Bronchial epithelial cell (primary cell): ENCODE measurements at places on chromosomes 5 and 9. TPM values are rescaled to one million over a fixed set of nuclear protein-coding genes. Genes with fewer than 3 reads are reported as not detected.
A peak's percentile ranks its signal among the peaks of the same experiment; 100 is the strongest.

DNA sequence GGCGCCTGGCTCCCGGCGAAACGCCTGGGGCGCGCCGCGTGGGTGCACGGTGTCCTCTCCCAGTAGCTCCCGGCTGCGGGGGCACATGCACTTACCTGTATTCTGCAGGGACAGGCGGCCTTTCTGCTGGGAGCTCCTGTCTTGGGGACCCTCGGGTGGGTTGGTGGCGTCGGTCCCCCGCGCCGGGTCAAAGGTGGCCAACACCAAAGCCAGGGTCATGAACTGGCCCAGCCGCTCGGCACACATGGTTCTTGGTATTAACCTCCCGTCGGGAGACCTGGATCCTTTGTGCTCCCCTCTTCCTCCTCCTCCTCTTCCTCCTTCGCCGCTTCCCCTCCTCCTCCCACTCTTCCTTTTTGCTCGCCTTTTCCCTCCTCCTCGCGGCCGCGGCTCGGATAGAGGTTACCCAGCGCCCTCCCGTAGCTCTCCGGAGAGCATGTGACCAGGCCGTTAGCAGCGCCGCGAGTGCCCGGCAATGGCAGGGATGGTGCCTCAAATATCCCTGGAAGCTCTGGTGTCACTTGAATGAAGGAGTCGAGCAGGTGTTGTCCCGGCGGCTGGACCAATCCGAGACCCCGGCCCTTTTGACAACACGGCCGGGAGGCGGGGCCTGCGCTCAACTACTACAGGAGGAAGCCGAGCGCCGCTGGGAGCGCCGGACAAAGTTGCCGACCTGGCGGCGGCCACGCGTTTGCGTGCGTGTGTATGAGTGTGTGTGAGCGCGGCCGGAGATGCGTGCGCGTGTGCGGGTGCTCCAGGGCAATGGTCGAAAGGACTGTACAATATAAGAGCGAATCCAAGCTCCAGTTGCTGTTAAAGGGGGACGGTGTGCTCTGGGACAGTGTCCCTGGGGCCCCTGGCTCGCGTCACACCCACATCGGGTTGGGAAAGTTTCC, at the start of gene STC2:
Gene STC2 (minus strand): TSS at position 467 of the 896 bp plus-strand sequence. CDS start 221 bp downstream, at position 246.
- DNase-seq = peak; percentile 61

Gene CARD9
- 0.51 and 0.53 TPM in 2 replicates for total RNA-seq

- DNase-seq = no peak
Measured at GRCh38 chr5:143168171-143168741, 235.2 kb downstream of the NR3C1 start.

- DNase-seq = peak; percentile 41
Measured at GRCh38 chr9:130117816-130118632, 54.2 kb upstream of the NCS1 start.

- no peak for DNase-seq
Measured at GRCh38 chr9:127837346-127837745, 17.1 kb downstream of the ENG start.

DNA sequence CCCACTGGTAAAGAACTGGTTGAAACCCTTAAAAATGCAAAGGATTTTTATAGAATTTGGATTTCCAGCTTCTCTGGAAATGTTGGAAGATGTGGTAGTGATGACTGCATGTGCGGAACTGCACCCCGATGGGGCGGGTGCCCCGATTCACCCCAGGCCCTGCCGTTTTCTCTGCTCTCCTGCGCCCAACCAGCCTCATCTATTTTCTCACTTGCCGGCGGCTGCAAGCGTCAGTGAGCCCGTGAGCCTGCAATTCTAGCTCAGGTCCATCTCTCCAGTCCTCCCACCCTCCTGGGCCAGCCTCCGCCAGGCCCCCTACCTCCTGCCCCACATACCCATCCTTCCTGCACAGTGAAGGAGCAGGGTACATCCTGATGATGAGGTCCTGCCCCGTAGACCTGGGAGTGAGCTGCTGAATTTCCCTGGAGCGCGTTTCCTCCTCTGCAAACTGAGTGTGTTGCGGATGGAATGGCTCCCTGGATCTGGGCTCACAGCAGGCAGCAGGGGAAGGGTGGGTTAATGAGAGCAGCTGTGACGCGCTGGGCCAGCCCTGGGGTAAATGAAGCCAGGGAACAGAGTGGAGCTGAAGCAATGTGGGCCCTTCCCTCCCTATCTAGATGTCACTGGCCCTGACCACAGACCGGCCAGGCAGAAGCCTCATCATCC, 45.9 kb upstream of the PHYKPL start:
- DNase-seq = no peak

Gene NIPBL
- 20.0 and 26.5 TPM in 2 replicates for total RNA-seq

- no peak for DNase-seq
Measured at GRCh38 chr9:135920973-135921585, 13.7 kb upstream of the CAMSAP1 start.

Gene KIAA1958
- 1.8 TPM in 2 replicates for total RNA-seq

DNA sequence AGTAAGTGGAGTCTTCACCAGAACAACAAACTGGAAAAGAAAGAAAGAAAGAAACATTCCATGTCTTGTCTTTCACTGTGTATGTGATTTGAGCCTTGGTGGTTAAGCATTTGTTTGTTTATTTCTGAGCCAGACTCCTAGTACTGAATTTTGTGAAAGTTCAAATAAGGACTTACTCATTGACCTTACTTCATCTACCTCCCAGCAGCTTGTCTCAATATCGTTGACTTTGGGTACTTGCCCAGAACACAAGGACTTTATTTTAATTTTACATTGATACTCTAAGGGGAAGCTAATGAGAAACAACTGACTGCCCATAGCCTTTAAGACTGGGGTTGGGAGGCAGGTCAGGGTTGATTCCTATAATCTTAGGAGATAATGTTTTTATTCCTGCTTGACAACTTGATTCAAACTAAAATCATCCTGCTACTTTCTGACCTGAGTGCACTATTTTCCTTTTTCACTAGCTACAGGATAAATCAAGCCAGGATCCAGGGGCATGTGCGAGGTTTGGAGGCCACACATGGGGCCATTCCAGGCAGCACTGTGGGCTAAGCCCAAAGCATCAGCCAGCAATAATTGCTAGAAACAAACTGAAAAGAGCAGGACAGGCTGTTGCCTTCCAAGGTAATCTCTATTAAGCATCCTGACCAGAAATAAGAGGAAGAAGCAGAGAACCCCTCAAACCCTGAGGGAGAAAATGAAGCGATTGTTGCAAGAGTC, 138.9 kb upstream of the RUSC2 start:
- DNase-seq = no peak

GRCh38 chr5:168967882-168968620, 332.9 kb downstream of the SLIT3 start:
- DNase-seq = no peak

Gene SOX30
- under 0.01 TPM in 1 of 2 replicates, not detected in the other for total RNA-seq

GRCh38 chr9:124014956-124015660, 3.5 kb downstream of the LHX2 start:
- DNase-seq = no peak

Gene TMOD1
- not detected in 2 replicates for total RNA-seq

DNA sequence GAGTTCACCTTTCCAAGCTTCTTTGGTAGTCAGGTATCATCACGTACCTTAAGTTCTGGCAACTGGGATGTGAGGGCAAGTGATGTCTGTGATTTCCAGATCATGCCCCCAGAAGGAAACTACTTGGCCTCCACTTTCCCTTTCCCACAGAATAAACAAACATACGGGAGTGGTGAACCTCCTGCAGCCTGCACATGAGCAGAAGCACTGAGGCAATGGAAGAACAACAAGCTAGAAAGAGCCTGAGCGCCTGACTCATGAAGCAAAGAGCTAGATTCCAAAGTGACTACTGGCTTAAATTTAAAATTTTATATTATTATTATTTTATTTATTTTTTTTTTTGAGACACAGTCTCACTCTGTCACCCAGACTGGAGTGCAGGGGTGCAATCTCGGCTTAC, 35.0 kb downstream of the ARL15 start:
- DNase-seq = no peak

DNA sequence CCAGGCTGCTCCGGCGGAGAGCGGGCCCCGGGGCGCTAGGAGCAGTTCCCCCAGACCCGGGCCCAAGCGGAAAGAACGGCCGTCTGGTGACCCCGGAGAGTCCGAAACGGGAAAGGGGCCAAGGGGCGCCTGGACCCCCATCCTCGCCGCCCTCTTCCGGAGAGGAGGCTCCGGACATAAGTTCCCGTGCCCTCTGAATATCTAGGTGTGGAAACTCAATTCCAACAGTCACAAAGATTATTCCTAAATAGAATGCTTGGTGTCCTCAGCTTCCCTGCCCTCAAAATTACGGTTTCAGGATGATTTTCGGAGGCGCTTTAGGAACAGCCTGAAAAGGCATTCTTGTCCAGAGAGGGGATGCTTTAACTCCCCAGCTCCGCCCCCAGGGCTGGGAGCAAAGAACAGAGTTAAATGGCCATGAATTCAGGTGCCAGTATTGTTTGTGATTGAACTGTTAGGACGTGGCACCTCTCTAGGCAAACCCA, 681 bp upstream of the LHFPL2 start:
- DNase-seq = no peak

GRCh38 chr9:105151686-105151995, 92.8 kb upstream of the SLC44A1 start:
- no peak for DNase-seq

Gene PCDHA9
- total RNA-seq = under 0.01 TPM in 2 replicates

Gene SLC28A3
- total RNA-seq = 0.53 and 15.0 TPM in 2 replicates

- DNase-seq = peak; percentile 25
Measured at GRCh38 chr5:78300464-78301045, 6.1 kb upstream of the AP3B1 start.

- DNase-seq = peak; percentile 3
Measured at GRCh38 chr9:20563917-20564316, 58.4 kb downstream of the MLLT3 start.

Gene SPDL1
- 10.4 and 10.8 TPM in 2 replicates for total RNA-seq

Gene RAPGEF6
- 14.2 and 31.1 TPM in 2 replicates for total RNA-seq

- DNase-seq = no peak
Measured at GRCh38 chr5:167308466-167308865, 983.0 kb upstream of the WWC1 start.

DNA sequence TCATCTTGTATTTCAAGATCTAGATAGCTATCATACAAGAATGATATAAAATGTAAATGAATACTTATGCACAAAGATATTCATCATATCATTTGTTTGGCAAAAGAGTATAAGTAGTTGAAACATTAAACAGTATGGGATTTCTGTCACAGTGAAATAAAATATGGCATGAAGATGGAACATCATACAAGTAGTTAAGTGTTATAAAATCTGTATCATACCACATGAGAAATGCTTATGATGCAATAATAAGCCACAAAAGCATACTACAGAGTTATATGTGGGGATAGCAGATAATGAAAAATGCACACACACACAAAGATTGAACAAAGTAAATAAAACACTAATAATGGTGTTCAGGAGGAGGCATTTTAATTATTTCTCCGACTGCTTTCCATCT, 838.0 kb upstream of the DMAC1 start:
- no peak for DNase-seq

Gene PRLR
- not detected in 2 replicates for total RNA-seq

GRCh38 chr9:93670208-93671019, 94.0 kb downstream of the PHF2 start:
- no peak for DNase-seq

GRCh38 chr5:135016861-135017290, 17.2 kb downstream of the PITX1 start:
- DNase-seq = no peak
